ENCODE measurements at places on chromosomes 16 and 17.

DNA sequence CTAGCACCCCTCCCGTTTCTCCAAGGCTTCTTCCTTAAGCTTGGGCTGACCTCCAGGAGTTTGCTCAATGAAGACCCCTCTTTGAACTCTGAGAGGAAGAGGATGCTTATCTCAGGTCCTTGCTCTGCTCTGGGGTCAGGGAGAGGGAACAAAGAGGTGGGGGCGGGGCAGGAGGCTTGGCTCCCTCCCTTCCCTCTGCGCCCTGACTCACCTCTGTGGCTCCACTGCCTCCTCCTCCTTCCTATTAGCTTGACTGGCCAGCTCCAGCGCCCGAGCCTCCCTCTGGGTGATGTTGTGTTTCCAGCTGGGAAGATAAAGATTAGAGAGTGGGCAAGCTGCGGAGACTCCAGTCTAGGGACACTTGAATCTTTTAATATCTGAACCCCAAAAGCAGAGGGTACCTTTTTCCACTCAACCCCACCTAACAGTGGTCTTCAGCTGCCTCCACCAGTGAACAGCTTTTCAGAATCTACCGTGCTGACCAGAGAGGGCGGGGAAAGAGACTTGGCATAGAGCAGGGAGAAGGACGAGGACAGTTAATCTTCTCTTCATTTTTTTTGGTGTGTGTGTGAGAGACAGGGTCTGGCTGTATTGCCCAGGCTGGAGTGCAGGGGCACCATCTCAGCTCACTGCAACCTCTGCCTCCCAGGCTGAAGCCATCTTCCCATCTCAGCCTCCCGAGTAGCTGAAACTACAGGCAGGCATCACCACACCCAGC lies 6.7 kb downstream of the GIP start:
- DNase-seq, result no peak

DNA sequence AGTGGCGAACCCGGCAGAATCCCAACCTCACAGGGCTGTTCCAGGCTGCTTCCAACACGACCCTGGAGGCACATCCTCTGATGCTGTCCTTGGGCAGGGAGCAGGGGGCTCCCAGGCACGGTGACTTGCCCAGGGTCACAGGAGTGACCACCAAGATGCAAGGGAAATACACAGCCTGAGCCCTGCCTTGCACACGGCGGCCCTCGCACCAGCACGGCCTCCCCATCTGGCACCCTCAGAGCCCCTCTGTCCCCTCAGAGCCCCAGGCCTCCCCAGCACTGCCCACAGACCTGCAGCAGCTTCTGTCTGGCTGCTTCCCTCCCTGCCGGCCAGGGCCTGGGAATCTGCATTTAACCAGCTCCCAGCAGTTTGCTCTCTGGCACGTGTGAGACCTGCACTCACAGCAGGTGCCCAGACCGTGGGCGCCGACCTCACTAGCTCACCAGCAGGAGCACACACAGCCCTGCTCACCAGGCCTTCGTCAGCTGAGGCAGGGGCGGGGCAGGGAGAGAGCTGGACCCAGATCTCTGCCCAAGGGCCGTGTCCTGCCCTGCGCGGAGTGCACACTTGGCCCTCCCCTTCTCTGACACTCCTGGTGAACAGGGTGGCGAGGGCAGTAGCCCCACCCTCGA lies 29.7 kb upstream of the ZC3H18 start:
- DNase-seq, result no peak

DNA sequence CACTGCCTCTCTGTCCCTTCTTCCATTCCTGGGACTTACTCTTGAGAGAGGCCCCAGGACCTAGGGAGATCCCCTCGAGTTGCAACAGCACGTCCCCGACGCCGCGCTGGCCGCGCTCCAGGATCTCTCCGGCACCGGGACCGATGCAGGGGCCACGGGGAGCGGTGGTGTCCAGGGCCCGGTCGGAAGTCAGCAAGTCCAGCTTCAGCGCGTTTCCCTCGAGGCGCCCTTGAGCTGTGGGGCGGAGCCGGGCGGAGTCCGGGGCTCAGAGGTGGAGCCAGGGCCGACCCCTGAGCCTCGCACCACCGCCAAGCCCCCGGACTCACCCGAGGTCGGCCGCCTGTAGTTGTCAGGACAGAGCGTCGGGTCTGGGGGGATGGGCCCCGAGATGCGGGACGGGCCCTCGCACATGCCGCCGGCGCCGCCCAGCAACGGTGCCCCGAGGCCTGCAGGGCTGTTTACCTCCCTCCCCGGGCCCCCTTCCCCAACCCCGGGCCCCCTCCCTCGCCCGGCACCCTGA lies 458 bp downstream of the ENKD1 start:
- no peak for DNase-seq

GRCh38 chr17:49624896-49625295 lies 49.2 kb downstream of the NXPH3 start:
- no peak for DNase-seq
